ENCODE measurements at places on chromosomes 11 and 22.

GRCh38 chr11:86218125-86219084 is 26.1 kb upstream of the EED start:
- DNase-seq: peak; percentile 73

GRCh38 chr11:29027436-29027835 is 919.2 kb downstream of the METTL15 start:
- DNase-seq: no peak

DNA sequence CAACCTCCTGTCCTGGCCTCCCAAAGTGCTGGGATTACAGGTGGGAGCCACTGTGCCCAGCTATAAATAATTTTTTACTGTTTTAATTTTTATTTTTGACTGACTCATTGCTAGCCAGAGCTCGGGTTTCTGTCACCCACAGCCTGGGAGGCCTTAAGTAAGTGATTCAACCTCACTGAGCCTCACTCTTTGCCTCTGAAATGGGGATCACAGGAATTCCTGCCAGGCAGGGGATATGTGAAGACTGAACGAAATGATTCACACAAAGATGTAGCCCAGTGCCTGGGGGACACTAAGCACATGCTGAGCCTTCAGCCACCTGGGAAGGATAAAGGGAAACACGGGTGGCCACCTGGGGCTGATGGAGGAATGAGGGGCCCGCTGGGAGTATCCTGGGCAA is 3.8 kb upstream of the LRRC74B start:
- DNase-seq: peak; percentile 17

GRCh38 chr11:59556115-59556916 is 45.0 kb downstream of the OR4D9 start:
- DNase-seq: peak; percentile 89

GRCh38 chr11:9347100-9347499 is 32.7 kb upstream of the TMEM41B start:
- peak; percentile 39 for DNase-seq

GRCh38 chr11:39145346-39145745 is 2314.1 kb downstream of the LRRC4C start:
- no peak for DNase-seq

DNA sequence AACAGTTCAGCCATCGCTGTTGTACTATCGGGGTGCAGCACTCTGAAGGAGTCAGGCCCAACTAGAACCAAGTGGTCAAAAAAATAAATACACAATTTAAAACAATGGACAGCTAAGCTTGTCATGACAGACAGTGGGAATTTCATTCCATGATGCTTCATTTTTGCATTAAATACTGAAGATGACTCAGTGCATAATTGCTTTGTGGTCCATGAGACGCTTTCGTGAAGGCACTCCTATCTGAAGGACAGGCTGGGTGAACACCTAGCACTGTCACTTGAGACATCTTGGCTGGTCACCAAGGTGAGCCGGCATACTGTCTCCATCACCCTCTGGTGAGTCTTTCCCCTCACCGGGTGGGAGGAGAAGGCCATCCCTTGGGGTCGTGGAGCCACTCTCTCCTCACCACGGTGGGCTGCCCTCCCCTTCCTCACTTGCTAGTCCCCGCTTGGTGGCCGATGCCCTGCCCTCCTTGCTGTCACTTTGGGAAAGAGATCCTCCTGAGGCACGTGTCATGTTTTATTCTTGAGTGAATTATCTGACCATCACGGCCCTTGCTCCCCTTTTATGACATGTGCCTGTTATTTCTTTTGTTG is 4.9 kb upstream of the TESMIN start:
- no peak for DNase-seq

DNA sequence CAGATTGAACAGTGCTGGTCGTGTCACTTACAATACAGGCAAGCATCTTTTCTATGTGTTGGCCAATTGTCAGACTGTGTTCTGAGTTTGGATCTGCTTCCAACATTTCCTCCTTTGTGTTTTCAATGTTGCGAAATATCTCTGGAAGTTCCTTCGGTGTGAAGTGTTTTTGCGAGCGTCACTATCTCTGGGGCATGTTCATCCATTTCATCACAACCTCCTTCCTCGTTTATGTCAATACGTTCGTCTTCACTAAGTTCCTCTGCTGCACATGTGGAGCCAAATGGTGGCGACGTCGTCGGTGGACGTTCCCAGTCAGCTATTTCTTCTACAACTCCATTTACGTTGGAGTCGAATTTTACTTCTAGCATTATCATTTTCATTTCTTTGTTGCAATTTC is 100.2 kb upstream of the LMO1 start:
- no peak for DNase-seq

DNA sequence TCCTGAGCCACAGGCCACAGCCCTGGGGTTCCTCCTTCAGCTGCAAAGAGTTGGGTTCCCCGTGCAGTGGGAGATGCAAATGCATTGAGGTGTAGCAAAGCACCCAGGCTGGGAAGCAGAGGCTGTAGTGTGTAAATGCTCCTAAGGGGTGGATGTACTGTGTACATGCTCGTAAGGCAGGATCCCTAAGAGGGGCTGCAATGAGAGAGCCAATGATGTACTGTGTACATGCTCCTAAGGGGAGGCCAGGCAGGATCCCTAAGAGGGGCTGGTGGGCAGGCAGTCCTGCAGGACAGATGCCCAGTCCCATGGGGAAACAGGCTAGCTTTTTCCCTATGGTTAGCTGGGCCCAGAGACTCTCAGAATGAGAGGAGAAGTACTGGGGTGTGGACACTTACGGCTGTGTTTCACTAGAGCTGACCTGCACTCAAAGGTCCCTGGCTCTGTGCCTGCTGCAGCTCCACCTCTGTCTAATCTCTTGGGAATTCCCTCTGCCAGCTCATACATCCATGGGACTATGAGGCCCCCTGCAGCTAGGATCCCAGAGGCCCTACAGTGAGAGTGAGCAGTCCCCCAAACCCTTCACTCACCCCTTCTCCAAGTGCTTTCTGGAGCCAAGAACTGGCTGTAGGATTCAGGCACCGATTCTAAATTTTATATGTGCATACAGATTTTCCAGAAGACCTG is 261.9 kb upstream of the LUZP2 start:
- DNase-seq: peak; percentile 66

GRCh38 chr11:129703846-129704245 is 111.8 kb upstream of the TMEM45B start:
- no peak for DNase-seq

- no peak for DNase-seq
These were observed 12.3 kb downstream of the SIRT3 start for GRCh38 chr11:223884-224283.

DNA sequence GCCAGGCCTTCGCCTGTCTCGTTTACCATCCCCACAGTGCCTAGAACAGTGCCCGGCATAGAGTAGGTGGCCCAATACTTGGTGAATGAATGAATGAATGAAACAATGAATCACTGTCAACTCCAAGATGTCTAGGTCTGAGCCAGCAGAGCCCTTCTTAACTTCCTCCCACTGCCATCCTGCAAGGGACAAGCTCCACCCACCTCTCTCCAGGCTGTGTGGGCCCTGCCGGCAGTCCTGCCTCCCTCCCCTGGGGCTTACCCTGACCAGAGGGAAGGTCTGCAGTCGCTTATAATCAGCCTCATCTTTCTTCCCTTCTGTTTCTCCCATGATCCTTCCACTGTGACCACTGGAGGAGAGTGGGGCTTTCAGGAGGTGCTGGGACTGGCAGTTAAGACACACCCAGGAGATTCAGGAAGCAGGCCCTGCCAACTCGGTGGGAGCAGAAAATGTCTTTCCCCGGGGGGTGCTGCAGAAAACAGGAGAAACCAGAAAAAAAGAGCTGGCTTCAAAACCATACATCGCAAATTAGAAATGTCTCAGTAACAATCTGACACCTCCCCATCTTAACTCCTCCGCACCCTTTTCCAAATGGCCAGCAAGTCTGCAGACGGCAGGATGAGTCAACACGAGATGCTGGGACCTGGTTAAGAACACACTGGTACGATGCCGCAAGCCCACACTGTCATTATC is 11.4 kb downstream of the DNAL4 start:
- no peak for DNase-seq

DNA sequence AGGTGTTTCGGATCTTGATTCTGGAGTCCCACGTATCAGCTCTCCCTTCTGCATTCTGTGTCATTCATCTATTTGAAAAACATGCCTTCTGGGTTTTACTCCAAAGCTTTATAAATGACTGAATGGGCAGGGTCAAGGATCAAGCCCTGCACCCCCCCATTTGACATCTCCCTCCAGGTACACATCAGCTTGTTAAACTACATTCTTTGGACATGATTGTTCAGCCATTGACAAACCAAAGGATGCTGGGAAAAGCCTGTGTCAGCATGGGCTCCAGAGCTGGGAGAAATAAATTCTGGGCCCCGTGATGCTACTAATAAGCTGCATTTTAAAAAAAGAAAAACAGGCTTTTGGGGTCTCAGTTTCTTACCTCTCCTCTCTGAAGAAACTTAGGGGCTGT is 103.7 kb downstream of the DSCAML1 start:
- DNase-seq: no peak

DNA sequence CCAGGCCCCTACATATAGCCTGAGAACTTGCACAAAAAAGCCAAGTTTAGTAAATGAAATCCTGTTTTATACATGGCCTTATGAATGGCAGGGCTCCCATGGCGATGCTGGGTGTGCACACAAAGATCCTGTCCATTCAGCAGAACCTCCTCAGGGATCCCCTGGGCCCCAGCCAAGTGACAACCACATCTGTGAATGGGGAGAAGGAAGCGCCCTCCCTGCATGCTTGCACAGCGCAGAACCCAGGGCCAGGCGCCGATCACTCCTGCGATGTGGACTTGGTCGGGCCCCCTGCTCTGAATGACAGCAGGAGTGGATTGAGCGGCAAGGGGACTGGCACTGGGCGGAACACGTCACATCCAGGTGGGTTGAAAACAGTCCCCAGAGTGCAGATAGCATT is 4.5 kb upstream of the CDC42EP2 start:
- DNase-seq: no peak

DNA sequence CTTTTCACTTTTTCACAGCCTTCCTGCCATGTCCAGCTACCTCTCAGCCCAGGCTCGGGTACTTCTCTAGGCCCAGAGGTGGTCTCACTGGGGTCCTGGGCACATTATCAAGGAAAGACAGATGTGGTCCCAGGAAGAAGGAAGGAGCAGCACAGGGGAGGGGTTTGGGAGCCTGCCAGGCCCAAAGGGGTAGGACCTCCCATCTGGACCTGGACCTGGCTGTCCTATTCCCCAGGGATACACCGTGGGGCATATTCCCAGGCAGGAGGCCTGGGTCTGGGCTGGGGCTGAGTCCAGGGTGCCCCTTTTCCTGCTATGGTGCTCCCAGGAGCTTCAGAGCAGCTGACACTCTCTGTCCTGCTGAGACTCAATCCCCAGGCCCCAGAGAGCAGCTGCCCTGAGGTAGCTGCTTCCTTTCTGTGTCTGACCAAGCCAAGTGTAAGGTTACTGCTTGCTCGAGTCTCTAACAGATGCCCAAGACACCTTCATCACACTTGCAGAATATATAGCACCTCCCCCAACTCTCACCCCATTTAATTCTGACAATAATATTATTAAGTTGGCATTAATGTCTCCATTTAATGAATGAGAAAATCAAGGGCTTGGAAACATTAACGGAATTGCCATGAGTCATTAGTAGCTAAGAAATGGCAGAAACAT is 232.0 kb downstream of the BUD13 start:
- no peak for DNase-seq

- peak; percentile 49 for DNase-seq
These were observed 13.2 kb downstream of the APOL6 start for GRCh38 chr22:35661464-35661863.

- no peak for DNase-seq
These were observed 15.5 kb upstream of the C22orf39 start for GRCh38 chr22:19463008-19463407.

DNA sequence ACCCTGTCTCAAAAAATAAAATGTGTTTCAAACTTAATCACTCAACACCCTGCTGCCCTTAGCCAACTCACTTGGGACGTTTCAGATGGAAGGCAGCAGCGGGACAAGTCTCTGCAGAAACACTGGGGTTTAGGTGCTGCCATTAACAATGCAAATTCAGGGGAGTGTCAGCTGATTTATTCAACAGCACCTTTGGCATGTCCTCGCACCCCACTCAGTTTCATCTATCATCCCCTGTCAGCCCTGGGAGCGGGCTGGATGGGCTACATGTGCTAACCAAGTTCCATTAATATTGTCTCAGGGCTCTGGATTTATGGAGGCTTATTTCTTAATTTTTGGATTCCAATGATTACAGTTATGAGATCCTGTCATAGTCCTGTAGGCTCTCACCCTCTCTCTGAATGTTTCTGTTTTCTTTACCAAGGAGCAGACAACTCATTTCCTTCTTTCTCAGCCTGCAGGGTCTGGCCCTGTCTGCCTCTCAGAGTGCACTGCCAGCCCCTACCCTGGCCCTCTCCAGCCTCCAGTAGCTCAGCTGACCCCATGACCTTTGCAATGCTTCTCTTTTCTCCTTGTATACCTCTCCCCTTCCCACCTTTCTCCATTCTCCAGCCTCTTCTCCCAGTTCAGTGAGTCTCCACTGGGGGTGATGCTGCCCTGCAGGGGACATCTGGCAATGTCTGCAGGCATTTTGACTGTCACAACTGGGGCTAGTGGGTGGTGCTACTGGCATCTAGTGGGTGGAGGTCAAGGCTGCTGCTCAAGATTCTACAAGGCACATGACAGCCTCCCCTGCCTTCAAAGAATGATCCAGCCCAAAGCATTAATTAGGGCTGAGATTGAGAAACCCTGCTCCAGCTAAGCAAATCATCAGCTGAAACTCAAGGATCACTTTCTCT is 79.0 kb downstream of the APIP start:
- DNase-seq: no peak

DNA sequence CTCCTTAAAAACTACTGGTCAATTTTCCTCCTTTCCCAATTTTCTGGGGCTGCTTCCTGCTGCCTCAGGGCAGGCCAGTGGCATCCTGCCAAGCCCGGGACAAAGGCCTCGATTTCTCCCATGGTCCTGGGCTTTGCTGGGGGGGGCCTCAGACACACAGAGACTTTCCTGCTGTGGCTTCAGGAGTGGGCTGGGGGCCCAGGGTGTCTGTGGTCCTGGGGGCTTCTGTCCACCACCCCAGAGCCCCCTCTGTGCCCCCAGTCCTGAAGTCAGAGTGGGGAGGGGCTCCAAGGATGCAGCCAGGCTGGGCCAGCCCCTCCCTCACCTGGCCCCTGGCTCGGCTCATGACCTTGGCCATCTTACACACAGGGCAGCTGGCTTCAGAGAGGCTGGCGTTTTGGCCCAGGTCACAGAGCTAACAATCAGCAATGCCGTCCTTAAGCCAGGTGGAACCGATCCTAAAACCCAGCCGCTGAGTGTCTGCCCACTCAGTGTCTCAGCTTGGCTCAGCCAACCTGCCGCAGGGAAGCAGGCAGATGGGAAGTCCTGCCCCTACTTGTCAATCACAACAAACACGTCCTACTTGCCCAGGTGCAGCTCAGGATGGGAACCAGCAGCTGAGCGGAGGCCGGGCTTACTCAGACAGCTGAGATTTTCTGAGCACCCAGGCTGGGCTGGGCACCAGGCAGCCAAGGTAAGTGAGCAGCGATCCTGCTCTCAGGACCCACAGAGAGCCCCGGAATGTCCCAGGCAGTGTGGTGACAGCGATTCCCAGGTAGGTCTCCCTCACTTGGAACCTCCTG is 34.6 kb downstream of the OSBPL5 start:
- no peak for DNase-seq

- DNase-seq: no peak
These were observed 341.9 kb upstream of the B3GAT1 start for GRCh38 chr11:134753771-134754520.

Data from mesenchymal stem cell (in vitro differentiated cells and primary cell).